ENCODE measurements at places on chromosomes 3 and 15.

DNA sequence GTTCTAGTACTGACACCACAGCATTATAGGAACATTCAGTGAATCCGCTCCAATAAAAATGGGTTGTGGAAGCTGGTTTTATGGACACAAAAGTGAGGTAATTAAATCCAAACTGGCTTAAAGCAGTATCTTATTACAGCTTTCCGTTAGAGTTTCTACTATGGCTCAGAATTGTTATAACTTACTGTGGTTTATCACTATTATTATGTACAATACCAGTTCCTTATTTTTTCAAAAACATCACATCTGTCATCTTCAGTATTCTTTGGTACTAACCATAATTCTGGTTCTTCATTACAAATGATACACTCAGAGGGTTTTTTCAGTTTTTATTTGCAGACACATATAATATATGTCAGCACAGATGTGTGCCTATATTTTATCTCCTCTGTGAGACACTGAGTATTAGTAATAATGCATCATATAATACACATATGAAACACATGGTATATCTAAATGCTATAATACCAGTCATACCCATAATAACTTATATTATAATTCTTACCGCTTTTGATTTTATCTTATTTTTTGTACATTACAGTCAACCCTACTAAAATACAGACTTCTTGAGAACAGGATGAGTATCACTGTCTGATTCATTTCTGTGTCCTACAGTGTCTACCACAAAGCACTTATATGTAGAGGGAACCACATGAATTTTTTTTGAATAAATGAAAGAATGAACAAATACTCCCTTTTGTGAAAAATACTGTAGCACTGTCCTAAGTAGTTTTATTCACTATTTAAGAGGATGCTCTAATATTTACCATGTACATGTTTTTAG is 39.0 kb downstream of the CMSS1 start:
- DNase-seq, result no peak

GRCh38 chr3:71583566-71584393 is at the start of gene FOXP1:
TSS of gene FOXP1 (minus strand) at chr3:71583728. CDS start at chr3:71198381, 385,347 bp downstream.
- DNase-seq, result no peak

DNA sequence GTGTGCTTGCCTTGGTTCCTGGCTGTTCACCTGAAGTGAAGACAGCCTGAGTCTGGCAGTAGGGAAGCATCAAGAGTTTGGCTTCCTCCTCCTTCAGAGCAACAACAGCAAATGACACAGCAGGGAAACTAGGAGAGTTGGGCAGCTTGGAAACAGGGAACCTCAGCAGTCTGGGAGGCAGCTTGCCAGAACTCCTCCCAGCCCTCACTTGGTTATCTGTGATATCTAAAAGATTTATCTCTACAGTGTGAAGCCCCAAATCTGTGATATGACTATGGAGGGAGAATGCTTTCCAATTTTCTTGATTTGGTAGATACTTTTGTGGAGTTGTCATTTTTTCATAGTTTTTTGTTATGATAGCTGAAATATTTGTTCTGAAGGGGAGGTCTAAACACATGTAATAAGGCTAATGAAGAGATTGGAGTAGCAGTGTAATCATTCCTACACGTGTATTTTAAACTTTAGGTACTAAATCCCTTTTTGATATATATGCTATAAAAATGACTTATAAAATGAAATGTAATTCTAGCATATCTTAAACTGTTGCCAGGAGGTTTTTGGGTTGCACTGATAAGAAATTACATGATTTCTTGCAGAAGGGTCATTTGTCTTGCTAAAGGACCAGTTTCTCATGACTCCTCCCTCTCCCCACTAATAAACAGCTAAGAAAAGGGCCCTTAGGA is 20.8 kb downstream of the UBE2E1 start:
- DNase-seq, result no peak

DNA sequence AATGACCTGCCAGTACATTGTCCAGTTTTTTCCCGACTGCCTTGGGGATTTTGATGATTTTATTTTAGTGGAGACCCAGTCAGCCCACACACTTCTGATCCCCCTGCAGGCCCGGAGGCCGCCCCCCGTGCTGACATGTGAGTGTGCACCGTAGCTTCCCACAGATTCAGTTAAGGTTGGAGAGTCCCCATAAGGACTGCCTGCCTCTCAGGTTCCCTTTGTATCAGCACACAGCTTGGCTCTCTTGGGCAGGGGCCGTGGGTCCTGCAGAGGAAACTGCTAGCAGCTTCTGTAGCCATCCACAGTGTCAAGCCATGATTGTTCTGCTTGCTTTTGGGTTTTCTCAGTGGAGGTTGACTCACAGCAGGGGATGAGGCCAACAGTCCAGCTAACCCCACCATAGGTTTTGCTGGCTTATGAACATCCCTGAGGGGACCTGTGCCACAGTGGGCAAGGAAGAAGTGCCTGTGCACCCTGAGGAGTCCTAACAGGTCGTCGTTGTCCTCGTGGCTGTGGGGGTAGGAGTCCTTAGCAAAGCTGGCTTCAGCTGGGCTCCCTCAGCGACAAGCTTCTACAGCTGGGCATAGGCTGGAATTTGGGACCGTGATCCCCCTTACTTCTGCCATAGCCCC is 46.4 kb downstream of the DLEC1 start:
- no peak for DNase-seq

GRCh38 chr15:68682330-68682729 is 103.5 kb downstream of the CORO2B start:
- DNase-seq, result no peak

- no peak for DNase-seq
These were observed 19.6 kb downstream of the CCR8 start for GRCh38 chr3:39349080-39349479.

Measured in cortex of kidney (tissue), 1 donor.